ENCODE measurements at places on chromosomes 6 and 20.

DNA sequence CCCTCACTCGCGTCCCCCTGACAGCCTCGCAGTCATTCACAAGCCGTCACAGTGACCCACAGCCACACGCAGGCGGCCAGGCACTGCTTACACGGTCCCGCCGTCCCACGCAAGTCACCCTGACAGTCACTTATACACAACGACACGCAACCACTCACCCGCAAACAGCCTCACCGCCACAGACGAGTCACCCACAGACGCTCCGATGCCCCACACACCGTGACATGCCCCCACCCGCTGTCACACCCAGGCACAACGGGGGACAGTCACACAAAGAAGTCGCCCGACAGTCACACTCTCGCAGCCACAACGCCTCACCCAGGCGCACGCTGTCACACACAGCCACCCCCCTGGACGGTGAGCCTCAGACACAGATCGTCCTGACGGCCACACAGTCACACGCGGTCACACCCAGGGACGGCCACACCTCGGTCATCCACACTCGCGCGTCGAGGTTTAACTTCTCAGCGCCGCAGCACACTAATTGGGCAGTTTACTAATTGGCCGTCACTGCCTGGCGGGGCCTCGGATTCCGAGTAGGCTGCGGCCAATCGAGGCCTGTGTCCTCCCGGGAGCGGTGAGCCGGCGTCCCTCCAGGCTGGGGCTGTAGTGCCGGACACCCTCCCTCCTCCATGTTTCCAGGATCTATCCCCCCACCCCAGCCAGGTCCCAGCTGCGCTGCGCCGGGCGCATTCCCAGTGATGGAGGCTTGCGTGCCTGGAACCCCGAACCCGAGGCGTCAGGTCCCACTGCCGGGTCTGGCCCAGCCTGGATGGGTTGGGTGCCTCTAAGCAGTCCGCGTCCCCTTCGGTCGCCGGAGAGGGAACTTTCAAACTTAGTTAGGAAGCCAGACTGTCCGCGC is 790 bp downstream of the TOX2 start:
- H3K4me3 ChIP-seq, result peak overlapping the region; percentile 19
- H3K27me3 ChIP-seq, result peaks cover 4% of the 10 kb centered on the region
- H3K27ac ChIP-seq, result no peak overlapping the region

GRCh38 chr6:135195041-135195440 is 13.9 kb downstream of the MYB start:
- DNase-seq, result no peak
- no peak overlapping the region for H3K27ac ChIP-seq
- H3K4me1 ChIP-seq, result no peaks in the 10 kb centered on the region
- no peaks in the 10 kb centered on the region for H3K27me3 ChIP-seq
- H3K36me3 ChIP-seq, result no peaks in the 10 kb centered on the region

DNA sequence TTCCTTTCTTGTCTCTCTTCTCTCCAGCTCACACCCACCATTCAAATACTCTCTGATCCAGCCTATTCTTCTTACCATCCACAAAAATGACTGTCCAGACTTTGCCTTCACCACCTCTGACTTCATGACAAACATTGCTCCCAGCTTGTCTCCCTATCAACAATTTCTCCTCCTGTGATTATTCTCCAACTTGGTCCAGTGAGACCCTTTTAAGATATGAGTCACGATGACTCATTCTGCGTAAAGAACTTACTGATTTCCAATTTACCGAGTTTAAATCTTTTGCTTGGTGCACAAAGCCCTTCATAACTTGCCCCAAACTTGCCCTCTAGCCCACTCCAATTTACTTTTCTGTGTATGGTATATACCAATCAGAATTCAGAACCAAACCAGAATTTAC is 833.2 kb downstream of the MAFB start:
- H3K27ac ChIP-seq, result no peak overlapping the region
- H3K27me3 ChIP-seq, result no peaks in the 10 kb centered on the region
- no peaks in the 10 kb centered on the region for H3K4me1 ChIP-seq
- H3K4me3 ChIP-seq, result no peak overlapping the region
- H3K36me3 ChIP-seq, result no peaks in the 10 kb centered on the region
- no peak for DNase-seq

DNA sequence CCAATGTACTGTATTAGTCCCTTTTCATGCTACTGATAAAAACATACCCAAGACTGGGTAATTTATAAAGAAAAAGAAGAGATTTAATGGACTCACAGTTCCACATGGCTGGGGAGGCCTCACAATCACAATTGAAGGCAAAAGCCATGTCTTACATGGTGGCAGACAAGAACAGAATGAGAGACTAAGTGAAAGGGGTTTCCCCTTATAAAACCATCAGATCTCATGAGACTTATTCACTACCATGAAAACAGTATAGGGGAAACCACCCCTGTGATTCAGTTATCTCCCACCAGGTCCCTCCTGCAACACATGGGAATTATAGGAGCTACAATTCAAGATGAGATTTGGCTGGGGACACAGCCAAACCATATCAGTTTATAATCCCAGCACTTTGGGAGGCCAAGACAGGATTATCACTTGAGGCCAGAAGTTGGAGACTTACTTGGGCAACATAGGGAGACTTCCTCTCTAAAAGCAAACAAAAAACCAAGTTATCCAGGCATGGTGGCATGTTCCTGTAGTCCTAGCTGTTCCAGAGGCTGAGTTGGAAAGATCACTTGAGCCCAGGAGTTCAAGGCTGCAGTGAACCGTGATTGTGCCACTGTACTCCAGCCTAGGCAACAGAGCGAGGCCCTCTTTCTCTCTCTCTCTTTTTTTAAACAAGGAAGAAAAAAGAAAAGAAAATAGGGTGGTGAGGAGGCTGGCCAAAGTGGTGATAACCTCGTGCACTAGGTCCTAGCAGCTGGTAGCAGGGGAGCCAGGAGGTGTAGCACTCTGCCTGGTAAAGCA is 22.9 kb upstream of the DDR1 start:
- no peaks in the 10 kb centered on the region for H3K4me1 ChIP-seq
- DNase-seq, result no peak
- no peaks in the 10 kb centered on the region for H3K36me3 ChIP-seq
- no peak overlapping the region for H3K4me3 ChIP-seq
- no peaks in the 10 kb centered on the region for H3K27me3 ChIP-seq
- H3K27ac ChIP-seq, result no peak overlapping the region

DNA sequence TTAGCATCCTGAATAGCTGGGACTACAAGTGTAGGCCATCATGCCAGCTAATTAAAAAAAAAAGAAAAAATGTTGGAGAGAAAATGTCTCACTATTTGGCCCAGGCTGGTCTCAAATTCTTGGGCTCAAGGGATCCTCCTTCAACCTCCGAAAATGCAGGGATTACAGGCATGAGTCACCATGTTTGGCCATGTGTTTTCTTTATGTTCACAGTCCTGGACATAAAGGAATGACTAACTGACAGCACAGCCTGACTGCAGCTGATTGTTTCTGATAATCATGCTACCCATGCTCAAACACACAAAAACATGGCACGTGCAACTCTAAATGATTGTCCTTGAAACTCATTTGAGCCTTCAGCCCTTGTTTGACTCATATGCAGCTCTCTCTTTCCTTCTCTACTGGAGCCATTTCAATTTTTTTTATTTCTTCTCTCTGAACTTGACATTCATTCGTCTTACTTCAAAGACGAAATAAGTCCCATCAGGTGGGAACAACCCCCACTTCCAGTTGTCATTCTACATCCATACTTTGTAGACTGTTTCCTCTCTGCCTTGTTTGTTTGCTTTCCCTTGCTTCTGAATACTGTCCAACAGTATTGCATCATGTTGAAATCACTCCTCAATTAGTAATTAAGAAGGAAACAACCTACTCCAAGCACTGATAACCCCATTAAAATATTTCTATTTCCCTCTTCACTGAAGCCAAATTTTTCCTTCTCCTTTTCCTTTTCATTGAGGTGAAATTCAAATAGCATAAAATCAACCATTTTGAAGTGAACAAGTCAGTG is 413.0 kb downstream of the BMP2 start:
- no peaks in the 10 kb centered on the region for H3K27me3 ChIP-seq

DNA sequence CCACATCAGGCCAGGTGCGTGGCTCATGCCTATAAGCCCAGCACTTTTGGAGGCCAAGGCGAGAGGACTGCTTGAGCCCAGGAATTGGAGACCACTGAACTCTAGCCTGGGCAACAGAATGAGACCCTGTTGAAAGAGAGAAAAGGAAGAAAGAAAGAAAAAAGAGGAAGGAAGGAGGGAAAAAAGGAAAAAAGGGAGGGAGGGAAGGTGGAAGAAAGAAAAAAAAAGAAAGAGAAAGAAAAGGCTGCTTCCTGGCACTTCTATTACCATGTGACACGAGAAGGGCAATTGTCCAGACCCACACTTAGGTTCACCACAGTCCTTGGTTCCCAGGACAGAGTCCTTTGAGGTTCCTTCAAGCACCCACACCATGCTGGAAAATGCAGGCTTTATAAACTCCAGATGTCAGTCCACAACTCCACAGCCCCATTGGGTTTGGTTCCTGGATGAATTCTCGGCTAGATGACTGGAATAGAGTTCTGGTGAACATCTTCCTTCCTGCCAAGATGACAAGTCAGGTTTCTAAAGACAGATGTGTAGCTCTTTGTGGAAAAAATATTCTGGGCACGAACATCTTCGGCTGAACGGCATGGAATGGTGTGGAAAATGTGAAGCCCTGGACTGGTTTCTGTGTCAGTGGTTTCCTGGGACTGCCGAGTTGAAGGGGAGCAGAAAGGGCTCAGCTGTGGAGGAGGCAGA is 32.5 kb downstream of the NT5E start:
- H3K27ac ChIP-seq, result peak overlapping the region; percentile 28
- no peak overlapping the region for H3K4me3 ChIP-seq
- no peaks in the 10 kb centered on the region for H3K4me1 ChIP-seq
- H3K36me3 ChIP-seq, result no peaks in the 10 kb centered on the region

- no peak overlapping the region for H3K4me3 ChIP-seq
- H3K27me3 ChIP-seq, result no peaks in the 10 kb centered on the region
- H3K27ac ChIP-seq, result no peak overlapping the region
- no peaks in the 10 kb centered on the region for H3K4me1 ChIP-seq
- no peaks in the 10 kb centered on the region for H3K36me3 ChIP-seq
Observed at GRCh38 chr20:50518270-50518721, 8.1 kb downstream of the PTPN1 start.

DNA sequence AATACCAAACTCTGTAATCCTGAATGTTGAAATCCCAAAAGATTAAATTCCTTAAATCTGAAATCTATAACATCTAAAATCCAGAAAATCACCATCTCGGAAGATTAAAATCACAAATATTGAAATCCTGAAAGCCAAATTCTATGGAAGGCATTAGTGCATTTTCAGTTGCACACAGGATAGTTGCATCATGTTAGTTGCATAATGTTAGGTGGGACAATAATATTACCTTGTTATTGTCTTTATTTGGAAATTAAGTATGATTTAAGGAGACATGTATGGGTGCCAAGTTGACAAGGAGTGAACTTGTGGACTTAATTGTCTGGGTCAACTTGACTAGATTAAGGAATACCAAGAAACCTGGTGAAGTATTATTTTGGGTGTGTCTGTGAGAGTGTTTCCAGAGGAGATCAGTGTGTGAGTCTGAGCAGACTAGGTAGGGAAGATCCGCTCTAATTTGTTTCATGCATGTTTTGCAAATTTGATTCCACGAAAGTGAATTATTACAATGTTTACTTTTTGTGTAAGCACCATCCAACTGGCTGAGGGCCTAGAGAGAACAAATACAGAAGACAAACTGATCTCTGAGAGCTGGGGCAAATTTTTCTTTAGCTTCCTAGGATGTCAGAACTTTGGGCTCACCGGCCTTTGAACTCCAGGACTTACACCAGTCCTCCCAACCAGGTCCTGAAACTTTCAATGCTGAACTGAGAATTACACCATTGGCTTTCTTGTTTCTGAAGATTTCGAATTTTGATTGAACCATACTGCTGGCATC is 545.1 kb upstream of the IRAK1BP1 start:
- H3K36me3 ChIP-seq, result no peaks in the 10 kb centered on the region
- H3K4me1 ChIP-seq, result no peaks in the 10 kb centered on the region
- H3K27me3 ChIP-seq, result no peaks in the 10 kb centered on the region
- H3K4me3 ChIP-seq, result no peak overlapping the region

DNA sequence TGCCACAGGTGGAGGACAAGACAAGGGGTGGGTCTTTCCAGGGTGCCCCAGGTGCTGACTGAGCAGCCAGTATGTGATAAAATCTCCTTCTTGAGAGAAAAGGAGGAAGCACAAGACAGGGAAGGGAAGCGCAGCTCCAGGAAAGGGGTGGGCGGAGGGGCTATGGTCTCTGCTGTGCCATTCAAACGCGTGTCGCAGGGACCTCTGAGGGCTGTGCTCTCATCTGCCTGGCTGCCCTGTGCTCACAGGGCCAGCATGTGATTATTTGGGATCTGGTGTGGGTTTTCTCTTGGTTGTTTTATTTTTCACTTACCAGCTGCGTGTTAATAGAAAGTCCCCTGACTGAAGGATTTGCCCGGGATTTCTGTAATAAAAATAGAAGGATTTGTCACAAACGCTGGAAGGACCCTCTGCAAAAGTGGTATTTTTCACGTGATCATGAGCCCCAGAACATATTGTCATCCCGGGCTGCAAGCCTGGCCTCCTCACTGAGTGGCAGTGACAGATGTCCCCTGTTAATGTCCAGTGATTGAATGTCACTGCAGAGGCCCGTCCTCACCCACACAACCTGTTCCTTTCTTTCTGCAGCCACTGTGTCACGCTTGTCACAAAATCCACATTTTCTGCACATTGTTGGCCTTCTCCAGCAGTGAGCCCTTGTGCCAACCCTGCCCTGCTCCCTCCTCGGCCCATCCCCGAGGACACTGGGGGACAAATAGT is 35.0 kb upstream of the VSX1 start:
- H3K4me3 ChIP-seq, result no peak overlapping the region
- H3K27ac ChIP-seq, result no peak overlapping the region
- no peaks in the 10 kb centered on the region for H3K36me3 ChIP-seq

DNA sequence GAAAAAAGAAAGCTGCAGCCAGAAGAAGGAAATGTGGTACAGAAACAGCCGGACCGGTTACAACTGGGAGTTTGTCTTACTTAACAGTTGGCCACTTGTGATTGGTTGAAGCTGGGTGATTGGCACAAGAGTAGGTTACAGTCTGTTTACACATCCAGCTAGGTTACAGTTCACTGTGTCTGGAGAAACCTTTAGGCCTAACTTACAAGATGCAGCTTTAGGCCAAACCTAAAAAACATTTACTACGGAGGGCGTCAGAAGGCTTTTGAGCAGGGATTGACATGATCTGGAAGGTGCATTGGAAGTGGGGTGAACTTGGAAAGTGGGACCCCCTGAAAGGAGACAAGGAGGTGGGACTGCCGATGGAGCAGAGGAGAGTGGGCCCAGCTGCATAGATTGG is 122.3 kb downstream of the BANF2 start:
- no peak for DNase-seq
- H3K36me3 ChIP-seq, result no peaks in the 10 kb centered on the region
- no peaks in the 10 kb centered on the region for H3K4me1 ChIP-seq
- H3K27ac ChIP-seq, result no peak overlapping the region
- H3K27me3 ChIP-seq, result no peaks in the 10 kb centered on the region

- H3K27ac ChIP-seq, result no peak overlapping the region
- no peak overlapping the region for H3K4me3 ChIP-seq
- H3K36me3 ChIP-seq, result peaks cover 12% of the 10 kb centered on the region
- H3K27me3 ChIP-seq, result no peaks in the 10 kb centered on the region
Observed at GRCh38 chr6:12110523-12111362, 98.6 kb downstream of the HIVEP1 start.

Data from right atrium auricular region (tissue), 2 donors.